Endothelial cell of umbilical vein (primary cell): ENCODE measurements at places on chromosomes 12 and 14. TPM values are rescaled to one million over a fixed set of nuclear protein-coding genes. Genes with fewer than 3 reads are reported as not detected.

- H3K4me1 ChIP-seq = no peaks in the 10 kb centered on the region
- no peaks in the 10 kb centered on the region for H3K27me3 ChIP-seq
- no peak overlapping the region for H3K27ac ChIP-seq
- H3K36me3 ChIP-seq = no peaks in the 10 kb centered on the region
These were observed 225.0 kb upstream of the DDHD1 start for GRCh38 chr14:53378142-53378541.

DNA sequence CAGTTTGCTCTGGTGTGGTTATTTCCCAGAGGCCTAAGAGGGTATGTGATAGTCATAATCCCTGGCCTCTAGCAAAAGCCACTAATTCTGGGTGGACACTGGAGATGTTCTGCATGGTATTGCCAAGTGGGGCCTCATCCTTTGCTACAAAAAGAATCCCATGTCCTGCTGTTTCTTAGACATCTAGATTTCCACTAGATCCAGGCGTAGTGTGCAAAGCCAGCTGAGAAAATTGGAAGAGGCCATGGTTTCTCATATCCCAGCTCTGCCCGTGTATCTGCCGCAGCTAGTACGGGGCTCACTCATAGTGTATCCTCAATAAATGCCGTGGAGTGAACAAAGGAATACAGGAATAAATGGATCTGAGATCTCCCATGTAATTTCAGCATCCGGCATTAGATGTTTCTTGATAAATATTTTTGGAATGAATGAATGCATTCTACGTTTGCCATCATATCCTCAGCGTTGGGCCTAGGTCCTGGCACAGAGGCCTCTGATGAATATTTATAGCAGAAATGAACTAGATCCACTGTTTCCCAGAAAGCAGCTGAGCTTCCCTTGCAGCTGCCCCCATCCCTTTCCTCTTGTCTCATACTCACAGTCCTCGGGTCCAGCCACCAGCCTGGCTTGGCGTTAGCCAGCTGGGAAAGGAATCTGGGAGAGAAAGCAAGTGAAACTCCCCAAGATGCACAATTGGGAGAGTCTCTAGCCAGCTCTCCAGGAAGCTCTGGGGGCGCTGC lies 76.3 kb upstream of the NOS1 start:
- DNase-seq = no peak
- H3K4me3 ChIP-seq = no peak overlapping the region
- H3K36me3 ChIP-seq = no peaks in the 10 kb centered on the region
- no peaks in the 10 kb centered on the region for H3K27me3 ChIP-seq

DNA sequence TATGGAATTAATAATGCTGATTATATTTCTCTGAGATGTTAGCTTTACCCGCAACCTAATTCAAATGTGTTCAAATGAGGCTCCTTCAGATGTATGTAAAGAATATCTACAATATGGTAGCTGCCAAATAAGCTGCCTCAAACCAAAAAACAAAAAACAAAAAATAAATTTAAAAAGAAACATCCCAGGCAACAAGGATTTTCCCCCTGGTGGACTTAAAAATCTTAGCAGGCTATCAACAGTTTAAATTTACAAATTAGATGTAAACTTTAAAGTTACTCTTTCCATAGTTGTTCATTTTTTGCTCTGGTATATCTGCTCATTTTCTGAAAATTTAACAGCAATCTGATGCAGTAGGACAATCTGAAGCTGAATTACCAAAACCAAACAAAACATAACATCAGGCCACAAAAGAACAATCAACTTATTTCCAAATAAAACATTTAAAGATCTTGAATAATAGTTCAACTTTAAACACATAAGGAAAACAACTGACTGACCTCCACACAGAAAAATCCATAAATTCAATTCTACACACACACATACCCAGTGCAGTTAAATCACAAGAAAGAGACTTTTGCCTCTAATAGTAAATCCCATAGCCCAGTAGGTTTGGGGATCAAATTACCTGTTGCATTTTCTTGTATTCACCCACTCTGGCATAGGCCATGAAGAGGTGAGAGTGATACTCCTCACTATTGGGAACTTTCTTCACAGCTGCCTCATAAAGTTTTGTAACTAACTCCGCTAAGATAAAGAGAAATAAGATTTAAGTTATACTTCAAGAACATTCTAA lies 21.3 kb downstream of the NAA25 start:
- H3K4me1 ChIP-seq = peaks cover 7% of the 10 kb centered on the region
- H3K4me3 ChIP-seq = no peak overlapping the region
- H3K27ac ChIP-seq = no peak overlapping the region
- H3K27me3 ChIP-seq = no peaks in the 10 kb centered on the region
- peaks cover 9% of the 10 kb centered on the region for H3K36me3 ChIP-seq

GRCh38 chr12:1638203-1638602 lies 9.2 kb downstream of the WNT5B start:
- H3K36me3 ChIP-seq = no peaks in the 10 kb centered on the region
- no peaks in the 10 kb centered on the region for H3K4me1 ChIP-seq
- H3K4me3 ChIP-seq = no peak overlapping the region
- H3K27me3 ChIP-seq = peaks cover 21% of the 10 kb centered on the region
- no peak for DNase-seq

- no peak overlapping the region for H3K27ac ChIP-seq
- no peak overlapping the region for H3K4me3 ChIP-seq
- no peaks in the 10 kb centered on the region for H3K36me3 ChIP-seq
These were observed 13.9 kb upstream of the VRK1 start for GRCh38 chr14:96783043-96783914.

DNA sequence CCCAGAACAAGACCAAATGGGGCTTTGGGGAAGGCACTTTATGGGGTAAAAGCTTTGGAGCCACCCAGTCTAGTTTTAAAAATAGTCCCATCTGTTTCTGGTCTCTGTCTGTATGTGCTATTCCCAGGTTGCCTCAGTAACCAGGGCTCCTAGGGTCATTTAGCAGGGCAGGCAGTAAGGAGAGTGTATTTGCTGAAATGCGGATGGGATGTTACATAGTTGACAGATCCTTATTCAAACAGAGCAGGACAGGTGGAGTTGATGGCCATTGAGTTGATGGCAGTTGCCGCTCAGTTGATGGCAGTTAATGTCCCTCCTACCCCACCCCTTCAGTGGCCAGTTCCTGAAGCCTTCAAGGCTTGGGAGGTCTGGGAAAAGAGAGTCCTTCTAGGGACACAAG lies 4.6 kb downstream of the ZC3H10 start:
- H3K27ac ChIP-seq = no peak overlapping the region
- H3K27me3 ChIP-seq = no peaks in the 10 kb centered on the region
- no peaks in the 10 kb centered on the region for H3K36me3 ChIP-seq
- H3K4me3 ChIP-seq = no peak overlapping the region
- peaks cover 43% of the 10 kb centered on the region for H3K4me1 ChIP-seq

GRCh38 chr14:64787619-64788018 lies 83.4 kb downstream of the PLEKHG3 start:
- H3K4me3 ChIP-seq = no peak overlapping the region
- H3K27ac ChIP-seq = no peak overlapping the region
- H3K27me3 ChIP-seq = no peaks in the 10 kb centered on the region
- H3K4me1 ChIP-seq = peaks cover 13% of the 10 kb centered on the region
- no peaks in the 10 kb centered on the region for H3K36me3 ChIP-seq

- DNase-seq = no peak
- H3K4me1 ChIP-seq = no peaks in the 10 kb centered on the region
- peaks cover 4% of the 10 kb centered on the region for H3K27me3 ChIP-seq
- H3K4me3 ChIP-seq = no peak overlapping the region
These were observed 3.9 kb upstream of the MEG3 start for GRCh38 chr14:100822013-100822412.

Gene KRT86
- total RNA-seq = not detected in 2 replicates

DNA sequence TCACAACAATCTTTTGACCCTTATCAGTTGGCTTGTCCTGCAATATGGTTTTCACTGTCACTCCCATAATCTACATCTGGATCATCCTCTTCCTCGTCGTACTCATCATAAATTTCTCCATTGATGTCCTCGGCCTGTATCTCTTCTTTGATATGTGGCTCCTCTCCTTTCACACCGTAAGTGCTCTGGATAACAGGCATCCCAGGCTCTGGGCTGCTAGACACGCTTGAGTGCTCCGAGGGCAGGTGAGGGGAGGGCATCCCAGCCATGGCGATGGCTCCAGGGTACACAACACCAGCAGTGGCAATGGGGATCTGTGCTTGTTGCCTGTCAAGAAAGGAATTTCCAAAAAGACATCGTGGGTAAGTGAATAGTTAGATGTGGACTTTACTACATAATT lies 415.3 kb downstream of the SOX5 start:
- H3K27me3 ChIP-seq = no peaks in the 10 kb centered on the region
- no peak overlapping the region for H3K27ac ChIP-seq
- H3K4me3 ChIP-seq = no peak overlapping the region
- H3K4me1 ChIP-seq = no peaks in the 10 kb centered on the region

- no peaks in the 10 kb centered on the region for H3K27me3 ChIP-seq
- H3K4me1 ChIP-seq = peaks cover 38% of the 10 kb centered on the region
- H3K27ac ChIP-seq = peak overlapping the region; percentile 5
- H3K36me3 ChIP-seq = peaks cover 15% of the 10 kb centered on the region
- no peak for DNase-seq
These were observed 28.2 kb downstream of the LTBP2 start for GRCh38 chr14:74583689-74584434.

GRCh38 chr12:111412007-111412829 lies 6.5 kb downstream of the SH2B3 start:
- peak; percentile 51 for DNase-seq
- H3K36me3 ChIP-seq = no peaks in the 10 kb centered on the region
- H3K4me3 ChIP-seq = no peak overlapping the region
- H3K4me1 ChIP-seq = peaks cover 71% of the 10 kb centered on the region
- H3K27me3 ChIP-seq = no peaks in the 10 kb centered on the region

Gene POU6F1
- 14.4 and 17.5 TPM in 2 replicates for total RNA-seq

DNA sequence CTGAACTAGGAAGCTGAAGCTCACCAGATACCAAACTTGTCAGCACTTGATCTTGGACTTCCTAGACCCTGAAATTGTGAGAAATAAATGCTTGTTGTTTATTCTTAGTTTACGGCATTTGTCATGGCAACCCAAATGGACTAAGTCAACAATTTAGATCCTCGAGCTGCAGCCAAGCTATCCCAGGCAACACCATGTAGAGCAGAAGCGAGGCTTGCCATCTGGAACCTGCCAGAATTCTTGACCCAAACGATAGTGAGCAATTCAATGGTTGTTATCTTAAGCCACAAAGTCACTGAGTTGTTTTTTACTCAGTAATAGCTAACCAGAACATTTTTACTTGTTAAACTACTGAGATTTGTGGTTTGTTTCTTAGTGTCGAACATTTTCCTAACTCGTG lies 458.5 kb upstream of the FLRT2 start:
- no peak overlapping the region for H3K4me3 ChIP-seq
- H3K4me1 ChIP-seq = no peaks in the 10 kb centered on the region
- DNase-seq = no peak

Gene STYX
- total RNA-seq = 21.0 and 21.3 TPM in 2 replicates

Gene PKP2
- total RNA-seq = 6.5 and 9.1 TPM in 2 replicates

Gene NRXN3
- 1.3 and 4.2 TPM in 2 replicates for total RNA-seq

DNA sequence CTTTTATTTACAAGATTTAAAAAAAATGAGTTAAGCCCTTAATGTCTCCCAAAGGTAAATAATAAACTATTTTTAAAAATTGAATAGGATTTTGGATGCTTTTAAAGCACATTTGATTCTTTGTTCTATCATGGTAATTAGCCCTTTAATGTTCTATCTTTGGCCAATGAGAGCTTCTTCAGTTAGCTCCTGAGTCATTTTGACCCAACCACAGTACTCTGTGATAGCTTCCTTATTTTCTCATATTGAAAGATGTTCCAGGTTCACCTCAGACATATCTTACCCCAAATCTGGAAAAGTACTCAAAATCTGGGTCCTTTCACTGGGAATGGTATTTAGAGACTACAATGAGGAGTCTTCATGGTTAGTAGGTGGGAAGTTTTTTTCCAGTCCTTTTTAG lies 98.0 kb downstream of the MYRFL start:
- H3K4me1 ChIP-seq = no peaks in the 10 kb centered on the region
- no peak overlapping the region for H3K4me3 ChIP-seq
- no peak overlapping the region for H3K27ac ChIP-seq
- DNase-seq = no peak
- no peaks in the 10 kb centered on the region for H3K36me3 ChIP-seq

DNA sequence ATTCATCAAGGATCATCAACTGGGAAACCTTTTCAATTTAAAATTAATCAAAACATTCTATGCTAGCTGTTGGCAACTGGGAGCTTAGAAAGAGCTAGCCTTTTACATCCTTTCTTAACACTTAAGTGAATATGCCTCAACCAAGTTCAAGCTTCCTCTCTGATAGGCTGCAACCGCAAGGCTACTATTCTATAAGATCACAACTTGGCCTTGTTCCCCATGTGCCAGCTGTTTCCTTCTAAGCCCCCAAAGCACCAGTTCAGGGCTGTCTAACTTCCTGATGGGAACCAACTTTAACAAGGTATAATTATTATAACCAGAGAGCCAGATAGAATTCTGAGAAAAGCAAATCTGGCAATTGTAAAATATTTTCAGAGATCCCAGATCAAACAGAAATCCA lies 37.0 kb downstream of the KCNC2 start:
- DNase-seq = no peak
- no peaks in the 10 kb centered on the region for H3K36me3 ChIP-seq
- H3K27ac ChIP-seq = no peak overlapping the region
- H3K4me3 ChIP-seq = no peak overlapping the region
- H3K27me3 ChIP-seq = no peaks in the 10 kb centered on the region

DNA sequence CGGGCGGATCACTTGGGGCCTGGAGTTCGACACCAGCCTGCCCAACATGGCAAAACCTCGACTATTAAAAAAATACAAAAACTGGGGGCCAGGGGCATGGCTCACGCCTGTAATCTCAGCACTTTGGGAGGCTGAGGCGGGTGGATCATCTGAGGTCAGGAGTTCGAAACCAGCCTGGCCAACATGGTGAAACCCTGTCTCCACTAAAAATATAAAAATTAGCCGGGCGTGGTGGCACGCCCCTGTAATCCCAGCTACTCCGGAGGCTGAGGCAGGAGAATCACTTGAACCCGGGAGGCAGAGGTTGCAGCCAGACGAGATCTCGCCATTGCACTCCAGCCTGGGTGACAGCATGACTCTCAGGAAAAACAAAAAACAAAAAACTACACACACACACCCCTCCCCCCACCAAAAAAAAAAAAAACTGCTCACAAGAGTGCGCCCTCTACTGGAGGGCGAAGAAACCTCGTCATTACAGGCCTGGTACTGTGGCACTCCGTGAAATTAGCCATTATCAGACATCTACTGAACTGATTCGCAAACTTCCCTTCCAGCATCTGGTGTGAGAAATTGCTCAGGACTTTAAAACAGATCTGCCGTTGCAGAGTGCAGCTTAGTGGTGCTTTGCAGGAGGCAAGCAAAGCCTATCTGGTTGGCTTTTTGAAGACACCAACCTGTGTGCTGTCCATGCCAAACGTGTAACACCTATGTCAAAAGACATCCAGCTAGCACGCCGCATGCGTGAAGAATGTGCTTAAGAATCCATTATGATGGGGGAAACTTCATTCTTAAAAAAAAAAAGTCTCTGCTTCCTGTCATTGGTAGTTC lies 7.7 kb downstream of the PPP1R3E start:
- H3K27me3 ChIP-seq = peaks cover 6% of the 10 kb centered on the region
- no peak overlapping the region for H3K27ac ChIP-seq
- H3K4me3 ChIP-seq = no peak overlapping the region

- no peak overlapping the region for H3K4me3 ChIP-seq
- no peaks in the 10 kb centered on the region for H3K4me1 ChIP-seq
- no peak overlapping the region for H3K27ac ChIP-seq
- H3K36me3 ChIP-seq = no peaks in the 10 kb centered on the region
- DNase-seq = no peak
These were observed 46.7 kb downstream of the ERH start for GRCh38 chr14:69351385-69351784.
